ENCODE measurements at places on chromosomes 11 and 22. TPM values are rescaled to one million over a fixed set of nuclear protein-coding genes. Genes with fewer than 3 reads are reported as not detected.

The HEPN1 gene
- total RNA-seq = not detected

The MOV10L1 gene
- 0.56 TPM for total RNA-seq

DNA sequence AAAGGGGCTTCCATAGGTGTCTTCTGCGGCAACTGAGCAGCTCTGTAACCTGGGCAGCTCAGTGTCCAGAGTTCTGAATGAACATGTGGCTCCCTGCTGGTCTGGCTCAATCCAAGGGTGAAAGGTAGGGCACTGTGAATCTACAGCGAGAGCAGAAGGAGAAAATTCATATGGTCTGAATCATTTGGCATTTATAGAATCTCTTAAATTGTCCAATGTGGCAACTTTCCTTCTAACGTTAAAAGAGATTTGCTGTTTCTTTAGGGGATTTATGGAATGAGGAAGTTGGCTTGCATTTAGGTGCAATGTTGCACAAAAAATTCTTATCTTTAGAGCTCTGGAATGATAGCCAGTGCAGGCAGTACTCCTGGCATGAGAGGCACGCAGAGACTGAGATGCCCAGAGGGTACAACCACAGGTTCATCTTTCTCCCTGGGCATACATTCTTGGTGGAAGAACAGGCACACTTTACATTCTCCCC, 17.0 kb downstream of the ATXN10 start:
- H3K4me3 ChIP-seq = no peak overlapping the region
- peaks cover 50% of the 10 kb centered on the region for H3K4me1 ChIP-seq
- H3K36me3 ChIP-seq = peaks cover 34% of the 10 kb centered on the region
- peak overlapping the region; percentile 56 for H3K27ac ChIP-seq

The CALCA gene
- not detected for total RNA-seq

DNA sequence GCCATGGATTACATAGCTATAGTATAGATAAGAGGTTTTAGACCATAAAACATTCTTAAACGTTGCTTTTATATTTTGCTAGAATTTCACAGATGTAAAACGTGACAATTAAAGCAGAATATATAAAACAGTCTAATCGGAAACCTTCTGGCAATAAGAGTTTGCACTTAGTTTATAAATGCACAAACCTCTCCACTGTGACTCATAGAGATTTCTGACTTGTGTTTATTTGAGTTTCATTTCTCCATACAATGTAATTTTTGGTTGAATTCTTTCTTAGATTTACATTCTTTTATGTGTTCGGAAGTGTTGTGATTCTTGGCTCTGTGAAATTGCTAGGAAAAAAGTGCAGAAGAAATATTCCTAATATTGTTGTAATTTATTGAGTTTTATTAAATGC, 288.7 kb upstream of the CTSC start:
- no peak for DNase-seq
- H3K4me1 ChIP-seq = no peaks in the 10 kb centered on the region
- H3K27me3 ChIP-seq = no peaks in the 10 kb centered on the region
- H3K27ac ChIP-seq = no peak overlapping the region
- no peaks in the 10 kb centered on the region for H3K36me3 ChIP-seq

The KRTAP5-11 gene
- total RNA-seq = not detected

The EXPH5 gene
- 34.9 TPM for total RNA-seq

DNA sequence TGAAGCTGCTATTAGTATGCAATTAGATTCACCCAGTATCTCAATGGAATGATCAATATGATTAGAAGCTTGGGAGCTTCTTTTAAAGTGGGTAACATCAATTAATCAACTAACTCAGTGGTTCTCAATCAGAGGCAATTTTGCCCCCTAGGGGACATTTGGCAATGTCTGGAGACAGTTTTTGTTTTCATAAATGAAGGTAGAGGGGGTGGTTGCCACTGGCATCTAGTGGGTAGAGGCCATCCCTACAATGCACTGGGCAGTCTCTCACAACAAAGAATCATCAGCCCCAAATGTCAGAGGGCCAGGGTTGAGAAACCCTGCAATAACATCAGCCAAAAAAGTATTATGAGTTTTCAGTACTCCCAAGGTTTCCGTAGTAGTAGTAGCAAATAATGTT, 5.9 kb upstream of the AMOTL1 start:
- no peak overlapping the region for H3K4me3 ChIP-seq
- no peak for DNase-seq
- peaks cover 8% of the 10 kb centered on the region for H3K4me1 ChIP-seq
- no peaks in the 10 kb centered on the region for H3K27me3 ChIP-seq

The RSF1 gene
- 59.6 TPM for total RNA-seq

- H3K36me3 ChIP-seq = no peaks in the 10 kb centered on the region
- H3K4me1 ChIP-seq = no peaks in the 10 kb centered on the region
- H3K4me3 ChIP-seq = no peak overlapping the region
- peaks cover 26% of the 10 kb centered on the region for H3K27me3 ChIP-seq
- no peak overlapping the region for H3K27ac ChIP-seq
These were observed 58.4 kb upstream of the NUP50 start for GRCh38 chr22:45105281-45105702.

The RIMBP3C gene
- 0.47 TPM for total RNA-seq

The ACRV1 gene
- not detected for total RNA-seq

- H3K27me3 ChIP-seq = no peaks in the 10 kb centered on the region
- H3K36me3 ChIP-seq = no peaks in the 10 kb centered on the region
- no peak for DNase-seq
- H3K4me3 ChIP-seq = no peak overlapping the region
- no peak overlapping the region for H3K27ac ChIP-seq
- peaks cover 30% of the 10 kb centered on the region for H3K4me1 ChIP-seq
These were observed 15.0 kb downstream of the PRDM11 start for GRCh38 chr11:45161252-45162063.

The RAB3IL1 gene
- 11.4 TPM for total RNA-seq

DNA sequence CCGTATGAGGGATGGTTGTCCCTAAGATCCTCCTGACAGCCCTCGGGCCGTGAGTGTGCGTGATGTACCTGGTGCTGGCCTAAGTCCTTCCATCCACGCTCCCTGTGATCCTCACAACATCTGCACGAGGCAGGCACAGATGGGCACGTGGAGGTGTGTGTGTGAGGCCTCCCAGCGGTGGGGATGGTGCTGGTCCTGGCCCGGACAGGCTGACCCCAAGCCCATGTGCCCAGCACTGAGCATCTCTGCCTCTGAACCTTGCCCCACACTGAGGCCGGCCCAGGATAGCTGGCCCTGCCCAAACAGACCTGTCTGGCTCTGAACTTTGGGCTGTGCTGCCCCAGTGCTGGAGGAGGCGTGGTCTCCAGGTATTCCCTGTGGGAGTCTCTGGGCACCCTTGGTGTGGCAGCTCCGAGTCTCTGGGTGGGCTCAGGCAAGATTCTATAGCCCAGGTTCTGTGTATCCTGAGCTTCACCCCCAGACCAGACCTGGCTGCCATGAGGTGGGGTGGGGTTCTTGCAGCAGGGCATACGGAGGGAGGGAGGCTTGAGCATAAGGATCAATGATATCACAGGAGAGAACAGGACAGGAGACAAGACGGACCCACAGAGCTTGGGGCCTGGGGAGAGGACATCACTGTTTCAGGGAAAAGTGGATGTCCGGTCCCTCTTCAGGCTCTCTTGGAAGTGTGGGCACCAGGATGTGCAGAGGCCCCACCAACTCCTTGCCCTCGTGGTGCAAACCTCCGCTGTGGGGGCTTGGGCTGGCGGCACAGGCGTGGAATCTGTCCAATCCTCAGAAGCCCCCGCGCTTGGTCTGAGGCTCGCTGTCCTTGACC, 881.8 kb downstream of the BRD1 start:
- H3K27ac ChIP-seq = no peak overlapping the region
- H3K27me3 ChIP-seq = peaks cover 4% of the 10 kb centered on the region
- H3K4me3 ChIP-seq = no peak overlapping the region
- no peaks in the 10 kb centered on the region for H3K36me3 ChIP-seq

The RAC2 gene
- 111 TPM for total RNA-seq

DNA sequence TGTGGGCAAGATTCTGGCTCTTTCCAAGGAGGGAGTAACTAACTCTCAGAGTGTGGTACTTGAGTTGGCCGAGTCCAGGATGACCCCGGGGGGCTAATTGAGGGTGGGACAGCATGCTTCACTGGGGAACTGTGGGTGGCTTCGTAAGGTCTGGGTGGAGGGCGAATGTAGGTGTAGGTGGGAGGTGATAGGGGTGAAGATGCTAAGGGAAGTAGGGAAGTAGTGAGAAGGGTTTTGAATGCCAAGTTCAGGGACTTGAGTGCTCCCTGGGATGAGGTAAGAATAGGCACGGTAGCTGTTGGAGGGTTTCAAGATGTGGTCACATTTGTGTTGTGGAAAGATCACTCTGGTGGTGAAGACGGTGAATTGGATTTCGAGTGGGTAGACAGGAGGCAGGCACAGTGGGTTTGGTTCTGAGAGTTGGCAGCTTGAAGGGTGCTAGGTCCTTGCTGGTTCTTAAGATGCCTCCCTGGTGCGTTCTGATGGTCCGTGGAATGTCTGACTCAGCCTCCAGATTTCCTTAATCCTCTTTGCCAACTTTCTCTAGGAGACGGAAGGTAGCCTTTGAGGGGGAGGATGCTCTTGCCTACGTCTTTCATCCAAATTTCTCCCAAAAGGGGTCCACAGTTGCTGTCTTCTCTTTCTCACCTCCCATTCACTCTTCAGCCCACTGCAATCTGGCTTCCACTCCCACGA, 2.5 kb upstream of the DNAL4 start:
- DNase-seq = no peak
- no peaks in the 10 kb centered on the region for H3K27me3 ChIP-seq
- H3K36me3 ChIP-seq = no peaks in the 10 kb centered on the region
- H3K27ac ChIP-seq = no peak overlapping the region

The OR5A1 gene
- not detected for total RNA-seq

GRCh38 chr11:117663821-117664220, 133.2 kb downstream of the DSCAML1 start:
- DNase-seq = no peak
- peaks cover 9% of the 10 kb centered on the region for H3K4me1 ChIP-seq
- no peaks in the 10 kb centered on the region for H3K36me3 ChIP-seq

GRCh38 chr22:22465782-22466181, 42.8 kb downstream of the ZNF280B start:
- no peak overlapping the region for H3K27ac ChIP-seq
- no peak for DNase-seq

The PHLDB1 gene
- 71.8 TPM for total RNA-seq

The TTC36 gene
- total RNA-seq = 1.0 TPM

The DNAJB7 gene
- not detected for total RNA-seq

The CST6 gene
- 11.0 TPM for total RNA-seq

DNA sequence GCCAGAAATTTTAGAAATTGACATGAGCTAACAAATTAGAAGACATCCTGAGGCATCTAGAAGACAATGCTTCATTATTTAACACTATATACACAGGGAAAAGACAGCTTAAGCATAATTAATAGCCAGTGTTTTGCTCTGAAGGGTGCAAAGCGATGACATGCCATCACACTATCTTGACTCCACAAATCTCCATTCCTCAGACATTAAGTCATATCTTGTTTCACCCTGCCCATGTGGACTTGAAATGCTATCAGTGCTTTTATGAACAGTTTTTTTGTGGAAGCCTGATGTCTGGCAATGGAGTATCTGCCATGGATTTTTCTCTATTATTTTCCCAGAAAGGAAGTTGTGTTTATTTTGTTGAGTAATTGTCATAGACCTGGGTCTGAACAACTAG, 2.3 kb downstream of the CARD18 start:
- H3K4me1 ChIP-seq = no peaks in the 10 kb centered on the region
- no peak overlapping the region for H3K4me3 ChIP-seq
- no peak for DNase-seq
- no peaks in the 10 kb centered on the region for H3K36me3 ChIP-seq
- H3K27ac ChIP-seq = no peak overlapping the region

DNA sequence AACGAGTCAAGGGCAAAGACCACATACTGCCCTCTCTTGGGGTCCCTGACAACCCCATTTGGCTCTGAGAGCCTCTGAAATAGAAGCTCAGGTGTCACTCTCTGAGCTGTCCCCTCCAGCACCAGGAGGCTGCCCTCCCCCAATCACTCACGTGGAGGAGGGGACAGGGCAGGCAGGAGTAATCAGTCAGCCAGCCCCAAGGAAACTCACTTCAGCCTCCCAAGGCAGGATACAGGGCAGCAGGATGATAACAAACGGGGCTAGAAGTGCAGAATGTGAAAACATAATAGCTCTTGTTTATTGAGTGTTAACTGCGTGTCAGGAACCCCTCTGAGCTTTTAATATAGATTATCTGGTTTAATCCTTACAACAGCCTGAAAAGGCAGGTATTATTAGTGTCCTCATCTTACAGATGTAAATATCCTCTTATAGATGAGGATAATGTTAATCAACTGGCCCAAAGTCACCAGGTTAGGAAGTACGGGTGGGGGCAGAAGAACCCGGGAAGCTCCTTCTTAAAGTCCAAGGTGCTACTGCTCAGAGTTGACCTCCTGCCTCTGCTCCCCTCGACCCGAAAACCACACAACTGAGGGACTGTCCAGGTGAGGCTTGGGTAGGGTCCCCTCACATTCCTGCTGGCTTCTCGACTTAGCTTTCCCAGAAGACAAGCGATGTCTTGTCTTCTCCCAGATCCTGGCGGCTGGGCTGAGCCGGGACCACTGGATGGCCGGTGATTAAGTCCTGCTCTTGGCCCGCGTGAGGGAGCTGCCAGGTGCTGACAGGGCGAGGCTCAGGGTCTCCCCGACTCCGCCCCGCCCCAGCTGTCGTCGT, 2.7 kb downstream of the CHRM4 start:
- H3K27me3 ChIP-seq = peaks cover 67% of the 10 kb centered on the region
- no peak overlapping the region for H3K27ac ChIP-seq
- H3K4me3 ChIP-seq = no peak overlapping the region
- peaks cover 34% of the 10 kb centered on the region for H3K4me1 ChIP-seq
- no peaks in the 10 kb centered on the region for H3K36me3 ChIP-seq

DNA sequence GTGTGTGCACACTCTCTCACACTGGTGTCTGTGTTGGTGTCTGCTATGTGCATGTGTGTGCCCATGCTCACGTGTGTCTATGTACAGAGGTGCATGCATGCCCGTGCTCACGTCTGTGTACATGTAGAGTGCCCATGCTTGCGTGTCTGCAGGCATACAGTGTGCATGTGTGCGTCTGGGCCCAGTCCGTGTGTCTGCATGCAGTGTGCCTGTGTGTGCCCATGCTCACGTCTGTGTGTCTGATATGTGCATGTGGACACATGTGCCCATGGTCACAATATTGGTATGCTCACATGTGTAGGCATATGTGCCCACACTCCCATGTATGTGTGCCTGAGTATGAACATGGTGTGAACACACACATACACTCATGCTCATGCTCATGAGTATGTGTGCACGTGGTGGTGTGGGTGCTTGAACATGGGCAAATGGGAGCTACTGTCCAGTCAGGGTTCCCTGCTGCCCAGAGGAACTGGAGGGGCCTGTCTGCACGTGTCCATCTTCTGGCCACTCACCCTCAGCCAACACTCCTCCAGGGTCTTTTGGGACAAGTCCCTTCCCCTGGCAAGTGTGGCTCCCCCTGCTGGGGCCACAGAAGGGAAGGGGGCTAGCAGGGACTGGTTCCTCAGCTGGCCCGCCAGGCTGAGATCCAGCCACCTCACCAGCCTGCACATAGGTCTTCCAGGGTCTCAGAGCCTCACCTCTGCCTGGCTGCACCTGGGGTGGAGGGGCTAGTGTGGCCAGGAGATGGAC, 7.3 kb upstream of the TBX1 start:
- no peak overlapping the region for H3K27ac ChIP-seq
- no peaks in the 10 kb centered on the region for H3K36me3 ChIP-seq
- no peak for DNase-seq
- H3K27me3 ChIP-seq = peaks cover 77% of the 10 kb centered on the region
- H3K4me1 ChIP-seq = peaks cover 27% of the 10 kb centered on the region

- no peak overlapping the region for H3K27ac ChIP-seq
- H3K4me1 ChIP-seq = peaks cover 31% of the 10 kb centered on the region
- DNase-seq = no peak
- H3K27me3 ChIP-seq = no peaks in the 10 kb centered on the region
- H3K4me3 ChIP-seq = peak overlapping the region; percentile 100
These were observed 1.3 kb upstream of the PPP2R5B start for GRCh38 chr11:64923151-64923661.

The FGF19 gene
- not detected for total RNA-seq

The SOX10 gene
- not detected for total RNA-seq
